WTC11 (cell line): ENCODE measurements at places on chromosomes 6 and 20. TPM values are rescaled to one million over a fixed set of nuclear protein-coding genes. Genes with fewer than 3 reads are reported as not detected.

GRCh38 chr20:38873050-38873581 lies 53.1 kb upstream of the FAM83D start:
- H3K27ac ChIP-seq, result no peak overlapping the region
- no peak for DNase-seq
- H3K4me3 ChIP-seq, result no peak overlapping the region
- H3K27me3 ChIP-seq, result no peaks in the 10 kb centered on the region; the same call in 1 of the 2 replicates

DNA sequence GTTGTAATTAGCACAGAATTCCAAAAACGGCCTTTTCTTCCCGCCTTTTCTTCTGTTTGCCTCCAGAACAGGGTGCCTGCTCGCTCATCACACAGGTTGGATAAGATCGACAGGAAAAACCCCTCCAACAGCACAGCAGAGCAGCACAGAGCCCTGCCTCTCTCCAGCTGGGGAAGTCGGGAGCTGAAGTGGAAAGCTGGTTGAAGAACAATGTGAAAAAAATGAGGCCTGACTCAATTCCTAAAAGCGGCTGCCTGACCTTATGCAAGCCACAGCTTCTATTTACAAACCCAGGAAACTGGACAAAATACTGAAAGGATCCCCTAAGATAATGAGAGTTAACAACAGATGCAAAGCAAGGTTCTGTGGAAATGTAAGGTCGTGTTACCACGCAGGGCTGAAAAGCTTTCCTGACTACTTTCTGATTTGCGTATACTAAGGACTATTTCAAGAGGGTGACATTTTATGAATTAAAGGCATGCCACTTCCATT lies 116.9 kb downstream of the TTLL2 start:
- H3K4me1 ChIP-seq, result peaks cover 82% of the 10 kb centered on the region
- H3K4me3 ChIP-seq, result peak overlapping the region; percentile 38
- DNase-seq, result peak; percentile 46
- H3K27me3 ChIP-seq, result no peaks in the 10 kb centered on the region
- H3K36me3 ChIP-seq, result peaks cover 5% of the 10 kb centered on the region; the same call in 1 of the 2 replicates

DNA sequence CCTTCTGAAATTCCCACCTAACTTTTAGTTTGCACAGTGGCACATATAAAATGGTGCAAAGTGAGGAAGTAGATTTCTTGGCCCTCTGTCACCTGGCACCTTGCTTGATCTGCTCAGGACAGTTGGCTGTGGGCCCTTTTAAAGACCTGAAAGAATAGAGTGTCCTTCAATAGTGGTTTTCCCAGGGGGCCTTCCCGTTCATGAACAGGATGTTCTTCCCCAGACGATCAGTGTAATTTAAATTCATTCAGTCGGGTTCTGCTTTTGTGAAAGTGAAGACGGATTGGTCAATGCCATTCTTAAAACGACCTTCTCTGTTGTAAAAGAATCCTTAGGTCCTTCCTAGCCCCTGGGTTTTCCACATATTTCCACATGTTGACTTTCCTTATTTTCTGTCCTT lies 178.5 kb downstream of the SASH1 start:
- DNase-seq, result no peak
- no peaks in the 10 kb centered on the region for H3K27me3 ChIP-seq
- peak overlapping the region; percentile 65 for H3K27ac ChIP-seq
- no peak overlapping the region; the same call in 1 of the 2 replicates for H3K4me3 ChIP-seq

DNA sequence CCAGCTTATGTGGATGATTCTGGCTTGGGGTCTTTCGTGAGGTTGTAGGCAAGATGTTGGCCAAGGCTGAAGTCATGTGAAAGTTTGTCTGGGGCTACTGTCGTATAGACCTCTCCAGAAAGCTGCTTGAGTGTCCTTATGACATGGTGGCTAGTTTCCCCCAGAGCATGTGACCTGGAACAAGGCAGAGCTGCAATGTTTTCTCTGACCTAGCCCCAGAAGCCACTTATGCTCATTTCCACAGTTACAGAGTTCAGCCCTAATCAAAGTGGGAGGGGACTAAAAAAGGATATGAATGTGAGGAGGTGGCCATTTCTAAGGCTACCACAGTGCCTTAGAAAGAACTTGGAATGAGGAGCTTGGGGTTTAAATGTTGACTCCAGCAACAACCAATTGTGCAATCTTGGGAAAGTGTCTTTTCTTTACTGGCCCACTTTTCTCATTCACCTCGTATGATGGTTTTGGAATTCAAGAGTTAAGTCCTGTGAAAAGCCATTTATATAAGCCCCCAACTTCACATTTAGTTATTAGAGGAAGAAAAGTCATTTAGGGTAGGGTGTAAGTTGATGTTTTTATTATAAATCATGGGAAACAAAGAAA lies 5.9 kb upstream of the ASXL1 start:
- H3K27me3 ChIP-seq, result peaks cover 43% of the 10 kb centered on the region
- no peak overlapping the region for H3K4me3 ChIP-seq
- no peak overlapping the region for H3K27ac ChIP-seq
- H3K36me3 ChIP-seq, result no peaks in the 10 kb centered on the region
- no peak for DNase-seq
- H3K4me1 ChIP-seq, result peaks cover 2% of the 10 kb centered on the region

- DNase-seq, result no peak
- no peaks in the 10 kb centered on the region for H3K27me3 ChIP-seq
- H3K36me3 ChIP-seq, result no peaks in the 10 kb centered on the region
- H3K4me1 ChIP-seq, result peaks cover 12% of the 10 kb centered on the region
Measured at GRCh38 chr6:152110886-152111820, 303.7 kb downstream of the ESR1 start.

- peaks cover 31% of the 10 kb centered on the region for H3K27me3 ChIP-seq
- no peak for DNase-seq
- H3K27ac ChIP-seq, result no peak overlapping the region
- H3K4me1 ChIP-seq, result peaks cover 26% of the 10 kb centered on the region
- peak overlapping the region; percentile 64 for H3K4me3 ChIP-seq
- no peaks in the 10 kb centered on the region for H3K36me3 ChIP-seq
Measured at GRCh38 chr20:59007665-59008511, 834 bp upstream of the CTSZ start.

The VSX1 gene
- 0.23 TPM in 1 of 3 replicates, not detected in the others for total RNA-seq

The IL20RA gene
- 0.78 to 1.3 TPM (median 1.2 TPM) in 3 replicates for total RNA-seq

The CTCFL gene
- total RNA-seq, result 0.70 to 2.6 TPM (median 2.4 TPM) in 3 replicates
